ENCODE measurements at places on chromosomes 16 and 17.

- DNase-seq = no peak
These were observed 45.9 kb downstream of the MAP1LC3B start for GRCh38 chr16:87437911-87438610.

DNA sequence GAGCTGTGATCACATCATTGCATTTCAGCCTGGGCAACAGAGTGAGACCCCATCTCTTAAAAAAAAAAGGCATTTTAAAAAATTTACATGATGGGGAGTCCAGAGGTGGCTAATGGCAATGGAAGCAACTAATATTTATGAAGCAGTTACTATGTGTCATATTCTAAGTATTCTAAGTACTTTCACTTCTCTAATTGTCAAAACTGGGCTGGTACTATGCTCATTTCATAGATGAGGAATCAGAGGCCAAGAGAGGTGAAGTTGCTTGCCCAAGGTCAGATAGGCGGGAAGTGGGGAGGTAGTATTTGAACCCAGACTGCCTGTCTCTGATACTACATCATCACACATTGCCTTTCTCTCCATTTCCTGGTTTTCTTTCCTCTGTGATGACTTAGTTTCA, 50.7 kb downstream of the SLC5A11 start:
- no peak for DNase-seq

DNA sequence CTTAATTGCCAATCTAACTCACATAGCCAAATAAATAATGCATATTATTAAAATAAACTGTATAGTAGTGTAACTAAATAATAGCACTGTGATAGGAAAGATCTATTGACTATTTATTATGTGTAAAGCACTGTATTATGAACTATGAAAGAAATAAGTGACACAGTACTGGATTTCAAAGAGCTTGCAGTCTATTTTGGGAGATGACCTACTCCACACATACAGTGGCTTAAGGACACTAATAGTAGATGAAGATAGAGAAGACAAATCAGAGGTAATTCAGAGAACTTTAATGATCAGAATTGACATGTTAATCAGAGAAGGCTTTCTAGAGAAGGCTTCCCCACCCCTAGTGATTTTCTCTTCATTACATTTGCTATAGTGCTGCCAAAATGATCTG, 14.6 kb downstream of the LASP1NB start:
- DNase-seq = no peak

- DNase-seq = no peak
These were observed 55.8 kb downstream of the ZFHX3 start for GRCh38 chr16:72992142-72992601.

DNA sequence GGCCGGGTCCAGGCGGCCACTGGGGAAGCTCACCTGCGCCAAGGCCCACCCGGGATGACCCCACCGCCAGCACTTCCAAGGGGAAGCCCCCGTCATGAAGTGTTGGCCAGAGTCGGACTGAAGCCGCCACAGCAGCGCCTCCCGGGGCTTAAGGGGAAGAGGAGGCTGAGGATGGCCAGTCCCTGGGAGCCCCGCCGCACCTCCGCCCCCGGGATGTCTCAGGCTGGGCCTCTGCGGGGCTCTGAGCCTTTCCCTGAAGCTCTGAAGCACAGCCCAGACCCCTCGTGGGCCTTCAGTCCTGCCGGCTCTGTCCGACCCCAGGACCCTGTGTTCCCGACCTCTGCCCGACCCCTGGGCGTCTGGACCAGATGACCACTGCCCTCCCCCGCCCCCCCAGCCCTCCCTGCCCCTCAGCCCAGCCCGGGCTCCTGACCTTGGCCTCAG, 42.8 kb upstream of the ACSF3 start:
- DNase-seq = no peak

- DNase-seq = no peak
These were observed 722.8 kb upstream of the SOX9 start for GRCh38 chr17:71398025-71398424.

- DNase-seq = no peak
These were observed 157.4 kb downstream of the FOXL1 start for GRCh38 chr16:86735727-86736126.

GRCh38 chr17:48241131-48241591, 133.6 kb downstream of the SNX11 start:
- DNase-seq = peak; percentile 57

DNA sequence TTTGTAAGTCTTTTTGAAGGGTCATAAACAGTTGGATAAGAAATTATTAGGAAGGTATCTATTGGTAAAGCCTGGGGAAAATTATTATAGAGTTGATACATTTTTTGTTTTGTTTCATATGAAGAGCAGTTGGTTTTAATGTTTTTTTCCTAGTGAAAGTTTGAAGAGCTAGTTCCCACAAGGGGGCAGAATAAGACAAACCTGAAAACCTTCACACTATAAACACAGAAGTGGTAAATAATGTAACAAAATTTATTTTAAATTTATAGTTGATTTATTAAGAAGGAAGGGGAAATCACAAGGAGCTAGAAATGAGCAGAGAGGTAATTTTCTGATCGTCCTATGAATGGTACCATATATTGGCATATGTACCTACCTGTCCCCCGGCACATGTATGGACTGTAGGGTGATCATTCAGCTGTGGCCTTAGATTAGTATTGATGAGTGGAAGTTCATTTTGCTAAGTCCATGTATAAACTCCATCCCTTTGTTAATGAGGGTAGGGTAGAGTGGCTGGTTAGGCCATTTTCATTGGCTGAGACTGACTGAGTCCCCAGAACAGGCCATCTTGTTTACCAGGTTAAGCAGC, 116.3 kb downstream of the TANC2 start:
- no peak for DNase-seq

GRCh38 chr16:82835487-82836155, 208.9 kb downstream of the CDH13 start:
- no peak for DNase-seq

DNA sequence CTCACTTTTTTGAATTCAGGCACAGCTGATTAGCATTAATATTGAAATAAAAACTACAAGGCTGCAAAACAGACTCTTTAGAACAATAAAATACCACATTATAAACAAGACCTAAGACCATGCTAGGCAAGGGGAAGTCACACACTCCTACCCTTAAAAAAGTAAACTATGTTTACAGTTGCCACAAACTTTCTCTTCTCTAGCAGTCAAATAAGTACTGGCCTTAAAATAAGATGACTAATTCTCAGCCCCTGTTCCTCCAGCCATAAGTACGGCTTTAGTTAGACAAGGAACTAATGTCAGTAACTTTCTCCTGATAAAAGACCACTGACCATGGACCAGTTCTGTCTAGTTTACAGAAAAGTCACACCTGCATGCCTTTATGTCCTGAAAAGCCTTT, 19.5 kb upstream of the CPHXL start:
- DNase-seq = no peak

- no peak for DNase-seq
These were observed 2.7 kb upstream of the ZNF594 start for GRCh38 chr17:5194346-5194745.

DNA sequence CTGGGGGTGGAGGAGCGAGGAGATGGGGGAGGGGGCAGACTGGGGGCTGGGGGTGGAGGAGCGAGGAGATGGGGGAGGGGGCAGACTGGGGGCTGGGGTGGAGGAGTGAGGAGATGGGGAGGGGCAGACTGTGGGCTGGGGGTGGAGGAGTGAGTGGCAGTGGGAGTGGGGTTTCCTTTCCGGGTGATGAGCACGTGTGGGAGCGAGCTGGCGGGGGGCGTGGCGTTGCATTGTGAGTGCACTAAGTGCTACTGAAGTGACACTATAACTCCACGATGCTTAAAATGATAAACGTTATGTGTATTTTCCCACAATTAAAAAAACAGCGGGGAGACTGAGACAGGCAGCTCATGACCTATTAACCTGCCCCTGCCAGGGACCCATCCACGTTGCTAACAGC, 46.3 kb downstream of the CBFA2T3 start:
- no peak for DNase-seq

DNA sequence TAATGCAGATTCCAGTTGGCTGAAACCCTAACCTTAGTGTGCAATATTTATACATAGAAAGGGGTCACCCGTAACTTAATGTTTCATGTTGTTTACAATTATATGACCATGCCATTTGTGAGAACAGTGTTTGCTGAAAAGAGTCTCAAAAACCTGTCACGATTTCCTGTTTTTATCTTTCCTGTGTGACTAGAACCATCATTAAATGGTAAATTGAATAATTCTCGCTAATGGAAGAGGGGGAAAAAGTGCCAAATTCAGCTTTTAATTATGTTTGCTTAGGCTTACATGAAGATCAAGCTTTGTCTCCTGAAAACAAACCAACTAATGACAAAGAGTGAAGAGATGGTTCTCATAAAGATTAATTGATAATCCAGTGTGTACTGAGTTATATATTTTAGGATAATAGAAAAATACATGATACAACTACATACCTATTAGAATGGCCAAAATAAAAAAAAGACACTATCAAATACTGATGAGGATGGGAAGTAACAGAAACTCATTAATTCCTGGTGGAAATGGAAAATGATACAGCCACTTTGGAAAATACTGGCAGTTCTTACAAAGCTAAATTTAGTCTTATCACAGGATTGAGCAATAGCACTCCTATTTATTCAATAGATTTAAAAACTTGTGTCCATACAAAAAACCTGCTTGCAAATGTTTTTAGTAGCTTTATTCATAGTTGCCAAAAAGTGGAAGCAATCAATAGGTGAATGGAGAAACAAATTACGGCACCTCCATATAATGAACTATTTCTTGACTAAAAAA, 141.7 kb downstream of the CDK5R1 start:
- DNase-seq = no peak

DNA sequence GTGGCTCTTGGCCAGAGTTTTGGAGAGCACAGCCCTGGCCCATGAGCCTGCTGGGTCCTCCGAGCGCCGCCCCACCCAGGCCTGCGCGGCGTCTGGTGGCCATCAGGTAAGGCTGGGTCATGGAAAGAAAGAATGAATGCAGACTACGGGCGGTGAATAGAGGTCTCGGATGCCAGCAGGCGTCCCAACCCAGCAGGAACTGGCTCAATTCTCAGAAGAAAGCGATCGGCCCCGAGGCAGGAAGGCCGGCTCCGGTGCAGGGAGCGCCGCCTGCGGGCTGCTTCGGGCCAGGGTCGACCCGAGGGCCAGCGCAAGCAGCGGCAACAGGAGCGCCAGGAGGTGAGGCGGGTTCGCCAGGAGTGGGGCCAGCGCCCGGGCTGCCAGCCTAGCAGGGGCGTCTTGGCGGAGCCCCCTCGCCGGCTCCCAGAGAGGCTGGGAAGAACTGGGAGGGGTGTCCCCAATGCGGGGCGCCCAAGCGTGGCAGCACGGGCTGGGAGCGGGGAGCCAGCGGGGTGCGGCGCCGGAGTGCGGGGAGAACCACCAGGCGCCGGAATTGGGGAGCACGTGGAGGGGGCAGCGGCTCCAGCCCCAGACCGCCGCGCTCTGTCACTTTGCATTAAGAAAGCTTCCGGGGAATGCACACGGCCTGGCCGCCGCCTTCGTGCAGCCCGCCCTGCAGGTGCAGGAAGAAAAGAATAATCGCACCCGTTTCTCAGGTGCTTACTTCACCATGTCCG, 7.1 kb upstream of the TMC5 start:
- no peak for DNase-seq

DNA sequence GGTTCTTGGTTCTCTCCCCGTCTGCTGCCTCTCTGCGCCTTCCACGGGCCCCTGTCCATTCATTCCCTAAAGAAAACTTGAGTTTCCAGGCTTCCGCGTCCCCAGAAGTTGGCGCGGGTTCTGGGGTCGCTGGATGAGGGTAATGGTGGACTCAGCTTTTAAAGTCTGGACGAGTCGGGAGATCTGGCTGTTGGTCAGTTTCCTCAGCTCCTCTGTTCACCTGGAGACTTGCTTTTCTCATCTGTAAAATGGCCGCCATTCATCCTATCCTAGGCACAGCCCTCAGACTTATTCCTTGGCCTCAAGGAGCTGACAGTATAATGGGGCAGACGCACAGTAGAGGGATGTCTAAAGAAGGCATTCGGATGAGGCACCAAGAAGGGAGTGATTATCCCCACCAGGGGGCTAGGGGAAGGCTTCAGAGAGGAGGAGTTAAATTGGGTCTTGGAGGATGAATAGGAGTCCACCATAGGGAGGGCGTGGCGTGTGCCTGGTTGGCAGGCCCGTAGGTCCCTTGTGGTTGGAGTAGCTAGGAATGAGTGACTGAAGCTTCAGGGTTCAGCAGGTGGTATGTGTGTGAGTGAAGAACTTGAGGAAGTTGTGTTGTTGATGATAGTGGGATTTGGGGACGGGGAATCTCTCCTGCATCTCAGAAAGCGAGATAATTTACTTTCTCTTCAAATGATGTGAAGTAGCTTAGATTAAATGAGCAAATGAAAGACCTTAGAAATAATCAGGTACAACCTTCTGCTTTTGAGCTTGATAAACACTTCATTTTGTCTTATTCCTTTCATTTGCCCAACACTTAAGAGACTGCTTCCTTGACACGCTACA, 652 bp downstream of the VPS35L start:
- no peak for DNase-seq

DNA sequence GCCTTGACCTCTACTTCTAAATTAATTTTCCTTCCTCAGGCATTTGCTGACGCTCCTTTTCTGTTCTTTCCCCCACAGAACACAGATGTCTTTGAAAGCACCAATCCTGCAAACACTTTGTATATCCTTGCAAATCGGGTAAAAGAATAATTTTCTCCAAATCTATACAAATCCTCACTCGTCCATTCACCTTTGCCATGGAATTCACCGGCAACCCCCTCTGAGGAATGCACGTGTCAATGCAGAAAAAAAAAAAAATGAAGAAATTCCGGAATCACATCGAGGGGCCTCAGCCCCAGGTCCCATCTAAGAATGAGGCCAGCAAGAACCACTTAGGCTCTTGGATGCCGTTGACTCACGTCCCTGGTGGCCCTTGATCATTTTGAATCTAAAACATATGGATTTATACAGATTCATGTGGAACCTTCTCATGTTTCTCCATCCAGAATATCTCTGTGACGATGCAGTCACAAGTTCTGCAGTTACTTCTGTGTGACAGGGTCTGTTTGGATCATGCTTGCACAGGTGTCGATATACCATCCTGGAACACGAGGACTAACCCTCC, 136.9 kb downstream of the RBFOX3 start:
- DNase-seq = no peak

DNA sequence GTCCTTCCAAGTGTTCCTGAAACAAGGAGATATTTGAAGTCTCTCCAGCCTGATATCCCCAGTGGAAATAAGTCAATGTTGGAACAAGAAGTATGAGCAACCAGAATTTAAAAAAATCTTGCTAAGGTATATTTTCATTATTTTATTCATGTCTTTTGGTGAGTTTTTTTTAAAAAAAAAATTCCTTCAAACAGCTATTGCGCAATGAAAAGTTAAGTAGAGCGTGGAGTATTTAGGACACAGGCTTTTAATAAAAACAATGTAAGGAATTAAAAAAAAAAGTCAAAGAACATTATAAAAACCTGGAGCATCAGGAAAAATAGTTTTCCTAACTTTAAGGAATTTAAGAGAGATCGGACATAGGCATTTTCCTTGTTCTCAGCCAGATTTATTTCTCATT, 940.4 kb downstream of the KCNJ2 start:
- DNase-seq = no peak
